Left renal pelvis (tissue), 4 donors: ENCODE measurements at places on chromosomes 4 and X.

DNA sequence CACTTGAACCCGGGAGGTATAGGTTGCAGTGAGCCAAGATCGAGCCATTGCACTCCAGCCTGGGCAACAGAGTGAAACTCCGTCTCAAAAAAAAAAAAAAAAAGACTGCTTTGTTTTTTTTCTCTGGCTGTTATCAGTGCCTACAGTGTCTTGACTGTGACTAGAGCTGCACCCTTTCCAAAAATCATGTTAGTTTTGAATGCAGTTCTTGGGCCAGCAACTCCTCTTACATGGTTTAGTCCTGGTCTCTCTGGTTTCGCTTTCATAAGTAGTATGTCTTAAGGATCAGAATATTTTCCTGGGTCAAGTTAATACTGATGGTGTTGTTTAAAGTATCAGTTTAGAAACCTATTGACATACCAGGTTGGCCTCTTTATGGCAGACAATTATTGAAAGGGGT is 34.2 kb upstream of the NALF2 start:
- no peak for DNase-seq

DNA sequence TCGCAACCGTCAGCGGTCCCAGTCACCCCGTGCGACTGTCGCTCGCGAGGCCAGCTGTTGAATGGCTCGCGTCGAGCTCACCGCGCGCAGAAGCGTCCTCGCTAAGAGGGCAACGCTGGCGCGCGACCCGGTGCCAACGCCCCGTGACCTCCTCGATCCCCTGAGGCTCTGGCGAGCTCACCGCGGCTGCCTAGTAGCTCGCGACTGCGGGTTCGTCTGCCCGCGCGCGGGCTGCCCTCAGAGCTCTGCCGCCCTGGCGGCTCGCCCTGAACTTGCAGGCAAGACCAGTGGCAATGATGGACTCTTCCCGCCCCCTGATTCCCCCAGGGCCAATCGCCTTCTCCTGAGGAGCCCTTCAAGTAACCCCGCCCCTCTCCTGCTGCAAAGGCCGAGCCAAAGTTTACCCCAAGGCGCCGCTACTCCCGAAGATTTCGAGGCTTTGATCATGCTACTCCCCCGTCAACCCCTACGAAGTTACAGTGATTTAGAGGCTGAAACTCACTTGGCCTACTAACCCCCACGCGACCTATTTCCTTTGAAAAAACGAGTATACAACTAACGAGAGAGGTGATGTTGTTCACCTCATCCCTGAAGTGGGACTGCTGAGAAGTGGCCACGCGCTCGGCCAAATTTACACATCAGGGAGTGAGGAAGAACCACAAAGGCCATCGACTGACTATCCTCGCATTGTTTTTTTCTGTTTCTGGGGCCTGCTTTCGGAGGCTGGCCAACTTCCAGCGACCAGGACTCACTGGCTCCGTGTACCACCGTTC is 37.5 kb downstream of the PGRMC1 start:
- DNase-seq, result no peak

GRCh38 chr4:61762722-61763627 is 562.8 kb downstream of the ADGRL3 start:
- DNase-seq, result no peak

DNA sequence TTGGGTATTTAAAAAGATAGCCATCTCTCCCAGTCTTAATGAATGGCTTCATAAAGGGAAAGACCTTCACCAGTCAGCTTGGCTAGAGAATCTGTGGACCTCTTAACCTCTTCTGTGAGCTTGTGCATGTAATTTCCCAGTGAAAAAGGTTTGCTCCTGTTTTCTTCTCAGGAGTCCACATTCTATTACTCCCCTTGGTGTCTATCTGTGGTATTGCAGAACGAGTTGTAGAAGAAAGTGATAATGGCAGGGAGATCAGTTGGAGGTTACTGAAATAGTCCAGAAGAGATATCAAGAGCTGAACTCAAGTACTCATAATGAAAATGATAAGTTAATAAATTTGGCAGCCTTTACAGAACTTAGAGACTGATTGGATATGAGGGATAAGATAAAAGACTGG is 16.5 kb upstream of the VAMP7 start:
- no peak for DNase-seq

- no peak for DNase-seq
Observed at GRCh38 chr4:125650557-125650956, 335.8 kb downstream of the FAT4 start.

DNA sequence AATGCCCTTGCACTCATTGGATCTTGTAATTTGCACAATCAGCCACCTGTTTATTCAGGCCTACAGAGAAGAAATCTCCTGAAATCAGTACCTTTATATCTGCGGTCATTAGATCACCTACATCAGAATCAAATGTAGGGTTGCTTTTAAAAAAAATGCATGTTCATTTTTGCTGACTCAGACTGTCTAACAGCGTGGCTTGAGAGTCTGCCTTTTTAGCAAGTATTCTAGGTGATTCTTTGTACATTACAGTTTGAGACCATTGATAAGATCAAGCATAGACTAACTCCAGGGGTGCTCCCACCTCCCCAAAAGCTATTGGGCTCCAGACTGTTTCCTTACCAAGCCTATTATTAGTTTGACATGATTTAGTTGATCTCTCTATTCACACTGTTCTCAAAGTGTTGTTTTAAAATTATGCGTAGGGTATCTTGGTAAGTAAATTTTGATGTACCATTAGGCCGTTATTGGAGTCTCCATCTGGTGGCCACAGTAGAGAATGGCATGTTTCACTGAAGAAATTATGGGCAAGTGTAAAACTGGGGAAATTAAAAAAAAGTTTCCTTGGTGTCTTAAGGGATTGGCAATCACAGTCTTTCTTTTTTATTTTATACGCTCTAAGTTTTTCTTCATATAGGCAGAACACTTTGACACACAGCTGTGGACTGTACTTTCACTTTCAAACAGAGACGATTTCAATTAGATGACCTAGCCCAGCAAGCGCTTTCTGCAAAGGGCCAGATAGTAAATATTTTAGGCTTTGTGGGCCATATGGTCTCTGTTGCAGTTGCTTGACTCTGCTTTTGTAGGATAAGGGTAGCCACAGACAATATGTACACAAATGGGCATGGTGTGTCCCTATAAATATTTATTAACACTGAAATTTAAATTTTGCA is 33.7 kb upstream of the MSL3 start:
- no peak for DNase-seq

GRCh38 chr4:55732864-55733263 is 86.7 kb upstream of the EXOC1L start:
- DNase-seq, result no peak

- DNase-seq, result no peak
Observed at GRCh38 chrX:122422547-122422946, 761.5 kb upstream of the GRIA3 start.

DNA sequence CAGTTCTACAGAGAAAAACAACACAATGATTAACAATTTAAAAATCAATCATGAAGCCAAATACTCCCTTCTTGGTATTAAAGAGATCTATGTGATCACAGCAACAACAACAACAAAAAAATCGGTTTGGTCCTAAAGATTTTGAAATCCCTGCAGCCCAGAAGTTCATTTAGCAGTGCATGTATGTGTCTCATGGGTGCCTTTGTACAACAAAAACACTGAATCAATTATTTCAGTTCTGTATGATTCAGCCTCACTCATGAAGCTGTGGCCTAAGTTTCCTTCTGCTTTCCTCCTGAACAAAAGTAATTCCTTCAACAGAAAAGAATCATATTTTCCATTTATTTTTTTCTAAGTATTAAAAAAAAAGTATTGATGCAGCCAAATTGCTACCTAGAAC is 393.4 kb upstream of the NDST3 start:
- DNase-seq, result no peak

GRCh38 chr4:15779306-15779705 is 1.2 kb downstream of the CD38 start:
- DNase-seq, result peak; percentile 51

DNA sequence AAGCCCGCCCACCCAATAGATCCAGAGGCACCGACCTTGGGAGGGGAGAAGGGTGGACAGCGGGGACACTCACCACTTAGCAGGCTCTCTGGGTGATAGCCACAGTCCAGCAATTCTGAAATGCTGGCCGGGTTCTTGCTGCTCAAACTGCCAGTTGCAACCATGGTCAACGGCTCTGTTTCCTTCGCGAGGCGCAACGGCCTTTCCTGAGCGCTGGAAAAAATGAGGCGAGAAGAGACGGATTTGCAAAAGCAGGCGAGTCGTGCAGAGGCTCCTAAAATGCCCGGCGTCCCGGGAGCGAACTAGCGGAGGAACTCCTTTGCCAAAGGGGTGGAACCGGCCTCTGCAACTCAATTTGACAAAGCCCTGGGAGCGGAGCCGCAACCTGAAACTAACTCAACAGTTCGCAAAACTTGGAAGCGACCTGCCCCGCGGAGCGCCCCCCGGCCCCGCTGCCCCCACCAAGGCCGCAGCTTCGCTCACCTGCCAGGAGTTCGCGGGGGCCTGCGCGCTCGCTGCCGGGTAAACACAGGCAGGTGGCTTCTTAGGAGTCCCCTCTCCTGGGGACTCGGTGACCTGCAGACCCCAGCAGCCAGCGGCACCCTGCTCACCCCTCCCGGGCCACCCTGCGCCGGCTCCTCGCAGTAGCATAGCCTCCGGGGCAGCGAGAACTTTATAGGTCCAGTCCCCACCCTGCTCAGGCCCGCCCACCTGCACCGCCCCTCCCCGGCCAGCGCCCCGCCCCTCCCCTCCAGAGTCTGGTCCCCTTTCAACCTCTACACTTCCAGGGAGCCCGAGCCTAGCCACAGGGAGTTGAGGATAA is at the start of gene DDIT4L:
TSS of gene DDIT4L (minus strand) at position 649 of the 823 bp plus-strand sequence. CDS start at position 164, 485 bp downstream.
- DNase-seq, result peak; percentile 26

GRCh38 chr4:149489321-149489720 is 326.3 kb downstream of the IQCM start:
- DNase-seq, result no peak

GRCh38 chr4:168712316-168712890 is 215.6 kb downstream of the PALLD start:
- DNase-seq, result no peak

- DNase-seq, result no peak
Observed at GRCh38 chr4:10773010-10773409, 88.4 kb upstream of the CLNK start.

DNA sequence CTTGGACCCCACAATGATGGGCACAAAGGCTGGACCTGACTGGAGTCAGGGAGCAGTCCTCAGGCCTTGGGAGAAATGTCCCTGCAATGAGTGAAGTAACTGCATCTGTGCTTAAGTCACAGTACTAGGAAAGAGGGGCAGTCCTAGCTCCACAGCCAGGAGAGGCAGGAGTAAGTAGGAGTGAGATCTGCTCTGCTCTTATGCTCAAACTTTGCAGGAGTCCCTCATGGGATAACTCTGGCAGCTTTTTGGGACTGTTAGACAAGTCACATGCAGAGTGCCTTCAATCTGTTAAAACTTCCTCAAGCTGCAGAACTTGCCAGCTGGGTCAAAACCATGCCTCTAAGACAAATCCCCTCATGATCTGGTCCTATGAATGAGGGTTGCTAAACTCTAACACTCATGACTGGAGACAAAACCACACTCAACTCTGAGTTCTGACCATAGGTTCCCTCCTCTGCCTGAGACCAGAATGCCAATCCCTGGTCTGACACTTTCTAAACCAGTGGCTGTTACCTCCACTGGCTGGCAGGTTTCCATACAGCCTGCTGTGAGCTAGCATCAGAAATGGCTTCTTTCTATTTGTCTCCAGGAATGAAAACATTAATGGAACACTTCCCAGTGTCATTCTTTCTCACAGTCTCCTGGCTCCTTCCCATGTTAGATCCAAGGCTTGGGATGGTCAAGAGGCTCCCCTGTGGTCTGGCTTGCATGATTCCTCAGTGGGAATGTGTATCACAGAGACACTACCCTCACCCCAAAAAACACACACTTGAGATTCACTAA is 819.3 kb downstream of the PCDH7 start:
- no peak for DNase-seq

DNA sequence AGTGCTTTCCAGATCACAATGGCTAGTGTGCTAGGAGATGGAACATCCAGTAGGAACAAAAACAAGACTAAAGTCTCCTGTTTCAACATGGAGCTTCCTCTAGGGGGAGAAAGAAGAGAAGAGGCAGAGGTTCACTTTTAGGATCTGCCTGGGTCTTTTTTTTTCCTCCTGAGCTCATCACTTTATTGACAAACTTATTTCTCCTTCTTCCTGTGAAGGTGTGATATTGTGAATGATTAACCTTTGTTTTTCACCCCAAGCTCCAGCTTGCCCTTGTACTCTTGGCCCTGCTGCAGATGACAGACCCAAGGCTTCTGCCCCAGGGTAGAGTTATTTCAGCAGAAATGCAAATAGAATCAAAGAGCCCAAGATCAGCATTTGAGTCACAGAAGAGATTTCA is 13.5 kb downstream of the PAGE4 start:
- no peak for DNase-seq

DNA sequence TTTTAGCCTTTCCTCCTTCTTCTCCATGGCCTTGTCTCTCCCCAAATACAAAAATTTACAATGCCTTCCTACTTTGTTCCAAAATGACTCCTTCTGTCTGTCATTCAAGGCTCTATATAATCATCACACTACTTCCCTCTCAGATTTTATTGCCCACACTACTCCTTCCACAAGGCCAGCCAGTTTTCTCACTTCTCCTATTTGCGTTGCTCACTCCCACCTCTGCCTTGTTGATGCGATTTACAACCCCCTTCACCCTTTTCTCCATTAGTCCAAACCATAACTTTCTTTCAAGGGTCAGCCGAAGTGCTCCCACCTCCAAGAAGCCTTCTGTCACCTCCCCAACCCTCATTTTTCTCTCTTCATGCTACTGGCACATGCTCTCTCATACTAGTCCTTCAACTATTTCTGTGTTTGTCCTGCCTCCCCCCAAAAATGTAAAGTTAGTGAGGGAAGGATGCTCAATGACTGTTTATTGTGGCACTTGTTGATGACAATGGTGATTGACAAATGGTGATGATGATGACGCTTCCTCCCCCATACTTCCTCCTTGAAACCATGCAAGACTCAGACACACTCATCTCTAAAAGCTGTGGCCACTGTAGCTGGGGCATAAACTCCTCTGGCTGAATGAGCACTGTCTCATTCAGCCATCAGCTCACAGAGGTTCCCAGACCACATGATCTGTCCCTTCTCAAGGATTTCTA is 2.7 kb upstream of the XKRX start:
- no peak for DNase-seq

DNA sequence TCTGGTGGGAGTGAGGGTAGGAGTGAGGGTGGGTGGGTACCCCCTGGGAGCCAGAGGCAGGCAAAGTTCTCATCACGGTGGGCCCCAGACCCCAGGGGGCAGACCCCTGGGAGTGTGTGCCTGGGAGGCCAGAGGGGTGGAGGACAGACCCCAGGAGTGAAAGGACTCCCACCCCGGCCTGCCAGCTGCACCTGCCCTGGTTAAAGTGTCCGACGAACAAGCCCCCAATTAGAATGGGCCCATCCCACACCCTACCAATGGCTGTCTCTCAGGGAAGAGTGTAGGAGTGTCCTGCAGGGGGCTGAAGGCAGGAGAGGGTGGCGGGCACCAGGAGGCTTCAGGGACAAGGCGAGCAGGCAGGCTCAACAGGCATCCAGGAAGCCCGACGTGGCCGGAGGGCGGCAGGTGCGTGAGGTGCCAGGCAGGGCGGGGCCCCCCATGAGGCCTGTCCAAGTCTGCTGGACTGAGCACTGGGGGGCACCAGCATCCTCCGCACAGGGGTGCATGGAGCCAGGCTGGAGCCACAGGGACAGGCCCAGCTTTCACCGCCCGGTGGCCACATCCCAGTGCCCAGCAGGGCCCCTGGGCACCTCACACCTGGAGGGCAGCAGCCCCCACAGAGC is 8.7 kb downstream of the PDE6B start:
- no peak for DNase-seq
